ENCODE measurements at places on chromosomes 16 and 17. TPM values are rescaled to one million over a fixed set of nuclear protein-coding genes. Genes with fewer than 3 reads are reported as not detected.

DNA sequence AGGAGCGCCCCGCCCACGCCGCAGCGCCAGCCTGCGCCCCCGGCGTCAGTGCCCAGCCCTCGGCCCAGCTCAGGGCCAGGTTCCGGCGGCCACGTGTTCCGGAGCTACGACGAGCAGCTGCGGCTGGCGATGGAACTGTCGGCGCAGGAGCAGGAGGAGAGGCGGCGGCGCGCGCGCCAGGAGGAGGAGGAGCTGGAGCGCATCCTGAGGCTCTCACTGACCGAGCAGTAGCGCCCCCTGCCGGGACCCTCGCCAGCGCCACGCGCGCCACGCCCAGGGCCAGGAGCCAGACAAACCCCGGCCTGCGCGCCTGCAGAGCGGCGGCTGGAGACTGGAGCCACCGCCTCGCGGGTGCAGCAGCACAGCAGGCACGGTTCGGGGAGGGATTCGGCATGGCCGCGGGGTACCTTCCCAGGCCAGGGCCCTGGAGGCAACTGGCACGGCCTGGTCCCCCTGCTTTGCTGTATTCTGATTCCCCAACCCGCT is 9.3 kb downstream of the CORO6 start:
- H3K36me3 ChIP-seq, result no peaks in the 10 kb centered on the region
- peak; percentile 72 for DNase-seq
- H3K4me1 ChIP-seq, result peaks cover 35% of the 10 kb centered on the region
- no peak overlapping the region for H3K27ac ChIP-seq

DNA sequence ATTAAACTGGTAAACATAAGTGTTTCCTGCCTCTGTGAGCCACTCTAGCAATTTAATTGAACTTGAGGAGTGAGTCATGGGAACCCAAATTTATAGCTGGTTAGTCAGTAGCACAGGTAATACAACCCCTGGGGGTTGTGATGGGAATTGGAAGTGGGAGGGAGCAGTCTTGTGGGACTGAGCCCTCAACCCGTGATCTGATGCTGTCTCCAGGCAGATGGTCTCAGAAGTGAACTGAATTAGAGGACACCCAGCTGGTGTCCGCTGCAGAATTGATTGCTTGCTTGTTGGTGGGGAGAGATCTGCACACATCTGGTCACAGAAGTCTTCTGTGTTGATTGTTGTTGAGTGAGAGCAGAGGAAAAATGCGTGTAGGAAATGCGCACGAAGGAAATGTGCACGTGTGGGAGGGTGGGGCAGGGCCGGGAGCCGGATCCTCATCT is 7.7 kb upstream of the ST6GALNAC2 start:
- H3K27me3 ChIP-seq, result no peaks in the 10 kb centered on the region
- no peak for DNase-seq
- no peaks in the 10 kb centered on the region for H3K36me3 ChIP-seq

DNA sequence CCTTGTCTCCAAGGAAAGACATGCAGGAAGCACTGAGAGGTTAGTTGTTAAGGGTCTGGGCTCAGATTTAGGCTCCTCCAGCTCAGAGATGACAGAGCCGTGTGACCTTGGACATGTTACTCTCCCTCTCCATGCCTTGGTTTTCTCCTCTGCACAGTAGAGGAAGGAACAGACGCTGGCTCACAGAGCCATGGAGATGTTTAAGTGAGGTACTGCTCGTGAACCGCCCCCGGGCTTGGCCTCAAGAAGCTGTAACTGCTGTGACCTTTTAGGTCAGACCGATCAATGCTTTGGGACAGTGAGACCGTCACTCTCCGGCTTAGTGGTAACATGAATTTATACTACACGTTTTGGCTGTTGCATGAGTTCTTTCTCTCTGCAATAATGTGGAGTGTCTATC is 197.4 kb downstream of the C16orf95 start:
- H3K36me3 ChIP-seq, result no peaks in the 10 kb centered on the region
- H3K4me1 ChIP-seq, result no peaks in the 10 kb centered on the region
- no peak overlapping the region for H3K4me3 ChIP-seq
- no peak overlapping the region for H3K27ac ChIP-seq
- DNase-seq, result no peak

DNA sequence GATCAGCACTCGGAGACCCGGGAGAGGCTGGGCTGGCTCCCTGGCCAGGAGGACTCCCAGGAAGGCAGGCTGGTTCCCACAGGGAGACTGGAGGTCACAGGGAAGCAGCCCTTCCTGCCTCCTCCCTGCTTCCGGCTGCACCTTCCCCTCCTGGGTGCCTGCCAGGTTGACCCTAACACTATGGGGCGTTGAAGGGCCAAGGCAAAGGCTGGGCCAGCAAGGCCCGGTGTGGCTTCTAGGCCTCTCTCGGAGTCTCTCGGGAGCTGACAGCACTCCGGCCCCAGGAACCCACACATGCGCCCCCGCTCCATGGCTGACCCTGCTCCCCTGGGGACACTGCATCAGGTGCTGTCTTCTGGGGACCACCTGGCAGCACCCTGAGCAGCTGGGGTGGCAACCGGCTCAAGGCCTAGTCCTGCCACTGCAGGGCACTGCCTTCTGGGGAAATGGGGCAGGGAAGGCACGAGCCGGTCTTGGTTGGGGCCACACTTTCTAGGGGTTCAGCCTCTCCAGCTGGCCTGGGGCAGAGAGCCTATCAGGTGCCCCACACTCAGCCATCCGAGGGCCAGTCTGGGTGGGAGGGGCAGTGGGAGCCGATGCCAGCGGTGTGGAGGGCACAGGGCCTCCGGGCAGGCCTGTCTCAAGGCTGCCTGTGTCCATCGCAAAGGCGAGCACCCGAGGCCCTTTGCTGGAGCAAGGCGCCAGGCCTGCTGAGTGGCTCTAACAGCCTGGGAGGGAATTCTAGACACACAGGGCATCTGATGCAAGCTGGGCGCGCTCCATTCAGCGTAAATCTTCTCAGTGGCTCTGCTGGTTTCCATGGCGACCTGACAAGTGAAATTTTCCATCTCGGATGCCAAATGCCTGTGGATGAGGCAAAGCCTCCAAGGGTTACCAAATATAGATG is 5.6 kb upstream of the MTSS2 start:
- H3K27me3 ChIP-seq, result no peaks in the 10 kb centered on the region
- peak; percentile 87 for DNase-seq
- no peak overlapping the region for H3K4me3 ChIP-seq
- no peaks in the 10 kb centered on the region for H3K36me3 ChIP-seq
- H3K27ac ChIP-seq, result peak overlapping the region; percentile 97

- H3K4me3 ChIP-seq, result no peak overlapping the region
- no peaks in the 10 kb centered on the region for H3K36me3 ChIP-seq
- H3K4me1 ChIP-seq, result peaks cover 11% of the 10 kb centered on the region
- no peak for DNase-seq
- no peaks in the 10 kb centered on the region for H3K27me3 ChIP-seq
- no peak overlapping the region for H3K27ac ChIP-seq
These were observed 23.7 kb upstream of the PMFBP1 start for GRCh38 chr16:72195609-72196008.

DNA sequence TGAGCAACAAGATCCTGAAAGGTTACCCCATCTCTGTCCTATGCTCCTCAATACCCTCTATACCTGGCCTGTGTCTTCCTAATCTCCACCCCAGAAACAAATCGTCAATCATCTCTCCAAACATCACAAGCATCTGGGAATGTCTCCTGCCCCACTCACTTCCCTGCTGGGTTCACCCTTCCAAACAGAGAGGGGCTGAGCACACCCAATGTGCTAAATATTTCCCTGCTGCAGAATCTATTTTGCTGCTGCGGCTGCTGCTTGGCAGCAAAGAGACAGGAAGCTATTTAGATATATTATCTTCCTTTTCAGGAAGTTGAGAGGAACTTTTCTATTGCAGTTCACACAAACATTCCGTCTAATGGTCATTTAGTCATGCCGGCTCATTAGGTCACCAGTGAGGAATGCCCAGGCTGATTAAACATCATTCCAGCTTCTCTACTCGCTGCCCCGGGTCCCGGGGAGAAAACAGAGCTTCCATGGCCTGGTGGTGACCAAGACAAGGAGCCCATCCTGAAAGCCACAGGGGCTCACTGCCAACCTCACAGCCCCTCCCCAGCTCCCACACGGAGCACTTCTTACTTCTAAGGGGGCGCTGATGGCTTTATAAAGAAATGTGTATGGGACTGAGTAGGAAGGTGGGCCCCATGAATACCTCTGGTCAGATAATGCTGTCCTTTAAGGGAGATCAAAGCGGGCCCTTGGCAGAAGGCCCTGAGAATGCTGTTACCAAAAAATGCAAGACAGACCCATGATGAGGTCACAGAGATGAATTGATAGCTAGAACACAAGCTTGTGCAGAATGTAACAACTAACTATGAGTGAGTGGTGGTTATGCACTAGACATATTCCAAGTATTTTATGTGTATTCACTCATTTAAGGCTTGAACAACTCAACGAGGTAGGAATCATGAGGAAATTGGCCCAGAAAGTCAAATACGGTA is 218.3 kb downstream of the SOX9 start:
- no peaks in the 10 kb centered on the region for H3K36me3 ChIP-seq
- no peak overlapping the region for H3K4me3 ChIP-seq
- no peak for DNase-seq
- no peaks in the 10 kb centered on the region for H3K27me3 ChIP-seq
- peaks cover 15% of the 10 kb centered on the region for H3K4me1 ChIP-seq

- H3K4me1 ChIP-seq, result peaks cover 50% of the 10 kb centered on the region
- peak overlapping the region; percentile 58 for H3K27ac ChIP-seq
- peak overlapping the region; percentile 88 for H3K4me3 ChIP-seq
- no peaks in the 10 kb centered on the region for H3K27me3 ChIP-seq
These were observed 668 bp downstream of the JUP start for GRCh38 chr17:41785859-41786226.

DNA sequence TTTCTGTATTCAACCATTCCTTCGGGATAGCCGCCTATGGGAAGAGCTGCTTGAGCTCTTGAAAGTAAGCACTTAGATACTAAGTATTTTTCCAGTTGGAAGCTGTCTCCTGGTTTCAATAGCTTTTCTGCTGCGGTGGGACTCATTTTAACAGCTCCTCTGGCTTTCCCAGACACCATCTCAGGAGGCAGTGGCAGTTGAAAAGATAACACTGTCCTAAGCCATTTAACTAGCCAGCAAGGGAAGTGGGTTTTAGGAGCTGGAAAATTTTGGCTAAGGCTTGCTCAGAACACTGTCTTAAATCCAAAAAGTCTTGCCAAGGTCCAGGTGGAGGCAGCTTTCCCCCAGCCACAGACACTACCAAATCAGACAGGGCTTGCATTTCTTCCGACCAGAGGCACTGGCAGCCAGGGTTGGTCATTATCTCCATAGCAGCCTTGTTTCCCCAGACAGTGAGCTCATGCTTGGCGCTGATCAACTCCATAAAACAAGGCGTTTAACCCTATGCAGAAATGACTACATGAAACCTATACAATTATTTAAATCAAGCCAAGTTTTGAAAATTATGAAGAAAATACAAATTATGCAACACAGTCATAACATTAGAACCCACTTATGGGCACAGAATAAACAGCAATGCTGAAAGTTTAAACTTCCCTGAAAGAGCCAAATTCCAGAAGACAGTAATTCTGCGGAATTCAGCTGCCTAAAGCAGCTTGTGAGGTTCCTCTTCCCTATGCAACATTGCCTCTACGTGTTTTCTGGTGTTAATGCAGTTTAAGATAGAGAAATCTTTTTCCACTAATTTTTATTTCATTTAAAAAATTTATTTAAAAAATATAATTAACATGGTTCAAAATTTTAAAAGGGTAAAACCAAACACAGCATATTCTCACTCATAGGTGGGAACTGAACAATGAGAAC is 25.0 kb downstream of the GABARAPL2 start:
- DNase-seq, result peak; percentile 26
- peak overlapping the region; percentile 84 for H3K27ac ChIP-seq
- H3K4me1 ChIP-seq, result peaks cover 9% of the 10 kb centered on the region

- no peak for DNase-seq
- no peaks in the 10 kb centered on the region for H3K27me3 ChIP-seq
- H3K27ac ChIP-seq, result no peak overlapping the region
- no peak overlapping the region for H3K4me3 ChIP-seq
- H3K4me1 ChIP-seq, result no peaks in the 10 kb centered on the region
- H3K36me3 ChIP-seq, result no peaks in the 10 kb centered on the region
These were observed 185.2 kb downstream of the CPPED1 start for GRCh38 chr16:12618515-12618914.

DNA sequence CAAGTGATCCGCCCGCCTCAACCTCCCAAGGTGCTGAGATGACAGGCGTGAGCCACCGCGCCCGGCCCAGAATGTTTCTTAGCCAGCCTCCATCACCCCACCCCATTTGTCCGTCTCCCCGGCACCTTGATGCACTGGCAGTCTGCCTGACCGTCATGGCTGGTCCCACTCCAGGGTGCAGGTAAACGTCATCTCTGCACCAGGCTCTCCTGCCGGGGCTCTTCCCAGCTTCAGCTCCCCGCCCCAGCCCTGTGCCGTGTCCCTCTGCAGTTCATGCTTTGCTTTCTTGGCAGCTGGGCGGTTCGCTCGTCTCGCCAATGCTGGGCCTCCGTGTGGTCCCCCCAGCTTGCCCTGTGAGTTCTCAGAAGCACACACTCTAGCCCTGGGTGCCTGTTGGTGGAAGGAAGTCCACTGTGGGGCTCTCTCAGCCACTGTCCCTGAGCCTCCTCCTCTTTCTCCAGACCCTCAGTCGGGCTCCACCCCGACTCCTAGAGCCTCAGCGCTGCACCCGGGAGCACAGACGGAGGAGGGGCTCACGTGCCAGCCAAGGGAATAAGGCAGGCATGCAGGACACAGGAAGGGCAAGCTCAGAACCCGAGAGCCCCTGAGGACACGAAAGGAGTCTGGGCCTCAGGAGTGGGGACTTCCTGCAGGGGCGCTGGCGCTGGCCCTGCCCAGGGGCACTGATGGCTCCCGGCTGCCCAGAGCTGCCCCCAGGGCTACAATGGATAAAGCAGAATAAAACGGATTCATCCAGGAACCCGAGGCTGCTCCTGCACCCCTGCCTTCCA is 12.0 kb downstream of the HS3ST6 start:
- no peaks in the 10 kb centered on the region for H3K27me3 ChIP-seq
- H3K27ac ChIP-seq, result no peak overlapping the region
- H3K4me1 ChIP-seq, result no peaks in the 10 kb centered on the region
- DNase-seq, result no peak
- H3K36me3 ChIP-seq, result no peaks in the 10 kb centered on the region

- DNase-seq, result no peak
- no peaks in the 10 kb centered on the region for H3K36me3 ChIP-seq
- no peak overlapping the region for H3K4me3 ChIP-seq
- no peaks in the 10 kb centered on the region for H3K27me3 ChIP-seq
These were observed 13.9 kb downstream of the NXPH3 start for GRCh38 chr17:49589577-49589927.

DNA sequence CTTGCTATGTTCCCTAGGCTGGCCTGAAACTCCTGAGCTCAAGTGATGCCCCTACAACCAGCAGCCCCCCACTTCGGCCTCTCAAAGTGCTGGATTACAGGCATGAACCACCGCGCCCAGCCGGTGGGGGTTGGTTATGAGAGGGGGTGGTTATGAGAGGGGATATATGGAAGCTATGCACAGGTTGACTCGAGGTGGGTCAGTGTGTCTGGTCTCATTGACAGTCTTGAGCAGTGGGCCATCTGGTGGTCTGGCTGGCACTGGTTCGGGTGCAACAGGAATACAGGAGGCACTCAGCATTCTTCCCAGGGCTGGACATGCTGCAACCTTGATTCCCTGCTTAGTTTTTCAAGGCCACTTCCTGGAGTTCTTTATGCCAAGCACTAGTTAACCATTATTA is 5.6 kb upstream of the STX1B start:
- H3K4me1 ChIP-seq, result no peaks in the 10 kb centered on the region
- H3K27ac ChIP-seq, result no peak overlapping the region
- H3K27me3 ChIP-seq, result no peaks in the 10 kb centered on the region
- H3K36me3 ChIP-seq, result no peaks in the 10 kb centered on the region
- no peak overlapping the region for H3K4me3 ChIP-seq
- no peak for DNase-seq

Gene TEKT1
- not detected for total RNA-seq

Gene C16orf92
- total RNA-seq, result not detected

Gene WFIKKN2
- 0.14 TPM for total RNA-seq

Gene CD300E
- total RNA-seq, result 0.14 TPM

Gene TP53TG3C
- total RNA-seq, result not detected

Gene TNFRSF13B
- total RNA-seq, result not detected

Gene NPIPA5
- total RNA-seq, result 5.4 TPM

Data from thoracic aorta (tissue), 2 donors.